Dermis lymphatic vessel endothelial cell (primary cell): ENCODE measurements at places on chromosomes 7 and 10. TPM values are rescaled to one million over a fixed set of nuclear protein-coding genes. Genes with fewer than 3 reads are reported as not detected.

The ZNF239 gene
- 0.11 and 0.17 TPM in 2 replicates for total RNA-seq

The ALOX5 gene
- total RNA-seq, result not detected in 2 replicates

The PRPS1L1 gene
- total RNA-seq, result not detected in 2 replicates

The CYP2E1 gene
- 0.26 TPM in 1 of 2 replicates, not detected in the other for total RNA-seq

The EFCAB10 gene
- total RNA-seq, result not detected in 2 replicates

The CARD11 gene
- 0.43 and 2.1 TPM in 2 replicates for total RNA-seq

The IFT22 gene
- total RNA-seq, result 12.2 and 17.8 TPM in 2 replicates

The CDHR3 gene
- total RNA-seq, result 0.98 and 1.5 TPM in 2 replicates

The OR6B1 gene
- total RNA-seq, result not detected in 2 replicates

The PDGFA gene
- 49.2 and 97.9 TPM in 2 replicates for total RNA-seq

The PTN gene
- total RNA-seq, result not detected in 2 replicates
